ENCODE measurements at places on chromosomes 1 and 21.

DNA sequence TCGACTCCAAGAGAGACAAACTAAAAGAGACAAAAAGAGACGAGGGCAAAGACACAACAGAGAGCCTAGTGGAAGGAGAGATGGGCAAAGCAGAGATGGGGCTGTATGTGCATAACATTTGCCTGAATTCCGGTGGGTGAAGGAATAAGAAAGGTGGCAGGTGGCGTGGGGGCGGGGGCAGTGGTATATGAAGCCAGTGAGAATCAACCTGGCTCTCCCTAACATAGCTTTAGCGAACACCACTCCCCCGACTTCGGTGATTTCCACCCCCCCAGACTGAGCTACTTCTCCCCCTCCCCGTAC lies 1.1 kb downstream of the INKA2 start:
- DNase-seq = no peak

- no peak for DNase-seq
Observed at GRCh38 chr1:48761986-48762385, 14.7 kb downstream of the BEND5 start.

DNA sequence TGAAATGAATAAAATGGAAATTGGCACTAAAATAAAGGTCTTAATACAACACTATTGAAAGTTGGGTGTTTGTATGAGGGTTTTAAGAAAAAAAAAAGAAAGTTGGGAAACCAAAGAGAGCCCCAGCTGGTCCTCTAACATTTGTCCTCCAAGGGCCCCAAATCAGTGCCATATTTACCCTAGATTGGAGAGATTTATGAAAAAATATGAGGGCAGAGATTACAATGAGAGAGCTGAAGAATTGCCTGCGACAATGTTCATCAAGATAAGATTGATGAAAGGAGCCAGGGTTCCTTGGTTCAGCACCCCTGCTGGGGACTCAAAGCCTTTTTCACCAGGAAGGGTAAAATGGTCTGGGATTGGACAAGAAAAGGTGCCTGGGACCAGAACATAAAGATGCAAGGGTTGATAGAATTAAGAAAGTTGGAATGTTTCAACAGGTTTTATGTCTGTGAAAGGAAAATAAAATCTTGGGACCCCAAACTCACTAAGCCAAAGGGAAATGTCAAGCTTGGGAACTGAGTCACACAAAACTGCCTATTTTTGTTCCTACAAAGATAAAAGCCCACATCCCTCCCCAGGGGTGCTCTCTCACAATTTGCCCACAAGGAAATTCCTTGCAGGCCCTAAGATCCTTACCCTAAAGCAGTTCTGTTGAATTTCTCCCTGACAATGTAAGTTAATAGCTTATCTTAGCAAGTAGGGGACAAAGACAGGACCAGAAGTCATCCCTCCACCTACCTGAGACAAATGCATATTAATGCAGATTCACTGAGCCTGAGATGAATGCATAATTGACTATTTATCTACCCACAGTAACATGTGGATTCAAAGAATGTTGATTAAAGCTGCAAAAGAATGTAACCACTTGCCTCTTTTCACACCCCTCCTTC lies 26.8 kb downstream of the CBR1 start:
- no peak for DNase-seq

- DNase-seq = no peak
Observed at GRCh38 chr1:109917768-109918606, 7.3 kb downstream of the CSF1 start.

GRCh38 chr1:176199707-176200106 lies 7.4 kb downstream of the COP1 start:
- DNase-seq = no peak

GRCh38 chr1:116954440-116954839 lies 44.7 kb downstream of the PTGFRN start:
- DNase-seq = no peak

- no peak for DNase-seq
Observed at GRCh38 chr1:189764391-189765320, 713.0 kb downstream of the BRINP3 start.

- no peak for DNase-seq
Observed at GRCh38 chr1:26293911-26294463, 12.4 kb downstream of the UBXN11 start.

GRCh38 chr1:230429067-230429735 lies 3.1 kb upstream of the PGBD5 start:
- DNase-seq = no peak

- peak; percentile 28 for DNase-seq
Observed at GRCh38 chr21:39612233-39613040, at the start of gene B3GALT5. B3GALT5 (plus strand) TSS chr21:39612940; CDS start chr21:39660560, 47,620 bp downstream.

- no peak for DNase-seq
Observed at GRCh38 chr1:25610822-25611630, 5.6 kb upstream of the MAN1C1 start.

GRCh38 chr1:43277116-43277876 lies 7.5 kb downstream of the TMEM125 start:
- no peak for DNase-seq

GRCh38 chr1:225738763-225739162 lies 38.9 kb upstream of the SRP9 start:
- no peak for DNase-seq

DNA sequence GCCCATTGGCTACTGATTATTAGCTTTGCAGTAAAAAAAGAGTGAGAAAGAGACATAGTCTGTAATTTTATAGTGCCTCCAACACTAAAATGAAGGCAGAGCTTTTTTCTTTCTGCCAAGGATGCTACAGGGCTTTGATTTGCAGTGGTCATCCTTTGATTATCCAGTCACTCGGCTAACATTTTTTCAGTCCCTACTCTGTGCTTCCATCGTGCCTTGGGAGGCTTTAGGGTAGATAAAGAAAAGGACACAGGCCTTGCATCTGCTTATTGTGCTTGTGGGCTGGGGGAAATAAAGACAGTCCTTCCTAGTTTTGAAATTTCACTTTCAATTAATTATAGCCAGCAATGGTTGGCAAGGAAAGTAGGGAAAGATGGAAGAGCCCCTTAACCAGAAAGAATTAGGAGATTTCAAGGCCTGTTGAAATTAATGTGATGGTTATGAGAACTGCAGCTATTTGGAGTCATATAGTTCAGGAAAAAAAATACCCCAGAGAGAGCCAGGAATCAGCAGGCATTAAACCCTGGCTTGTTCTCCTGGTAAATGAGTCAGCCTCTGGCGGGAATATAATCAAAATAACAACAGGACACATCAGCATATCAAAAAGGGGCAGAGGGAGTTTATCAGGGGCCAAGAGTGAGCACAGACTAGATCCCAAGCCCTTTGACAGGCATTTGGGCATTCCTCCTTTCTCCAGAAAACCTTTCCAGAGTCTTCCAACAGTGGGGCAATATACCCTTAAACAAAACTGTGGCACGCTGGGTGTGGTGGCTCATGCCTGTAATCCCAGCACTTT lies 27.4 kb downstream of the CACHD1 start:
- DNase-seq = no peak

- DNase-seq = no peak
Observed at GRCh38 chr1:8065369-8065768, 39.3 kb upstream of the ERRFI1 start.

GRCh38 chr1:182149411-182149965 lies 88.0 kb upstream of the ZNF648 start:
- no peak for DNase-seq

DNA sequence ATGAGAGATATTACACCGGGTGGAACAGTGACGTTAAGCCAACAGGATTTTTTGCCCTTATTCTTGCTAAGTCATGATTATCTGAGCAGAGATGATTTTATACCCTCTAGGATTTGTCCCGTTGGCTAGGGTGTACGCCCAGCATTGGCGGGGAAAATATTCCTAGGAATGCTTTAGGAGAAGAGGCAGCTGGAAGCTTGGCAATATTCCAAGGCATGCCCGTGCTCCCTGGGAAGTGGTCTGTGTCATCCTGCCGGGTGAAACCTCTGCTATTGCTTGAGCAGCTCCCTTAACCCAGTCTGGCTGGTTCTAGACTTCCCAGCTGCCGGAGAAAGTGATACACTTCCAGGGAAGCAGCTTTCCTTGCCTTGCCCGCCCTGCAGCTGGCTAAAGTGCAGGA lies 16.2 kb downstream of the CHRNB2 start:
- no peak for DNase-seq

- no peak for DNase-seq
Observed at GRCh38 chr21:14833241-14833640, 231.6 kb downstream of the NRIP1 start.

- no peak for DNase-seq
Observed at GRCh38 chr1:167420510-167420909, 97.8 kb downstream of the CD247 start.

GRCh38 chr1:241171991-241172390 lies 185.0 kb downstream of the RGS7 start:
- no peak for DNase-seq

GRCh38 chr21:44418108-44418875 lies 37.0 kb upstream of the LRRC3 start:
- no peak for DNase-seq

DNA sequence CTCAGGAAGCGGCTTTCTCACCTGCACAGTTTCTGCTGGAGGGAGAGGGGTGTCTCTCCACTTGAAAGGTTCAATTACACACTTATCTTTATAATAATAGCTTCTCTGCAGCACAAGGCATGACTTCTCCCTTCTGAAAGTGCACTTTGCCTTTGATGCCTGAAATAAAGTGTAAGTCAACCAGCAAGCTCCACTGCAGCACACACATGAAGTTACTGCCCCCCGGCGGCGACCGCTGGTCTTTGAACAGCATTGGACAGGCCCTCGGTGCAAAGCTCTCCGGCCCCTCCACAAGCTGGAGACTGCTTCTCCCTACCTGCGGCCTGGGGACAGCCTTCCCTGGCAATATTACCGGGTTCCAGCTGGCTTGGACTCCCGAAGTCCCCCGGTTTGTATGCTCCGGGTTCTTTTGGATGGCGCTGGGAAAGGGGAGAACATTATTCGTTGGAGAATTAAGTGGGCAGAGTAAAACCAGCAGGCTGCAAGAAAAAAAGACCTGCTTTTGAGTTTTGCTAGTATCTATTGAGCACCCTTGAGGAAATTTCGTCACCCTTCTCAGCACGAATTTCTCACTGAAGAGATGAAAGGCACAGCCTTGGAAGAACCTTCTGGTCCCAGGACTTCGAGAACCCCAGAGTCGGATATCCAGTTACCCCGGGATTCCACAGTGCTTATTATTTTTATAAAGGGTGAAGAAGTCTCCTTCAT lies 11.8 kb downstream of the RCAN1 start:
- peak; percentile 84 for DNase-seq

GRCh38 chr1:92399076-92399475 lies 87.6 kb downstream of the GFI1 start:
- no peak for DNase-seq

DNA sequence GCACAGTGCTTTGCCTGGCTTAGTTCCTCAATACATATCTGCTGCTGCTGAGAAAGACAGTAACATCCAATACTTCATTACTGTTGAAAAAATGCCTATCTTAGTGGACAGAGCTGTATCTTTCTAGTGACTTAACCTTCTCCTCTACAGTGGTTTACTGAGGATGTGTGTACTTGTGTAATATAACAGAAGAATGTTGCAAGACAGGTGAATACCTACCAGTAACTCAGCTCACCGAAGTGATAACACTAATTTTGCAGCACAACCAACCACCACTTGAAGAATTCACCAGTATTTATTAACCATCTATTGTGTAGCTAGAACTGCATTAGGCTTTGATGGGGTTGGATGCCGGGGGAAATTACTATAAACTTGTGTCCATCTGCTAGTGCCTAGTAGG lies 16.6 kb upstream of the TNN start:
- no peak for DNase-seq

- no peak for DNase-seq
Observed at GRCh38 chr1:170133766-170134495, 11.8 kb upstream of the NTMT2 start.

DNA sequence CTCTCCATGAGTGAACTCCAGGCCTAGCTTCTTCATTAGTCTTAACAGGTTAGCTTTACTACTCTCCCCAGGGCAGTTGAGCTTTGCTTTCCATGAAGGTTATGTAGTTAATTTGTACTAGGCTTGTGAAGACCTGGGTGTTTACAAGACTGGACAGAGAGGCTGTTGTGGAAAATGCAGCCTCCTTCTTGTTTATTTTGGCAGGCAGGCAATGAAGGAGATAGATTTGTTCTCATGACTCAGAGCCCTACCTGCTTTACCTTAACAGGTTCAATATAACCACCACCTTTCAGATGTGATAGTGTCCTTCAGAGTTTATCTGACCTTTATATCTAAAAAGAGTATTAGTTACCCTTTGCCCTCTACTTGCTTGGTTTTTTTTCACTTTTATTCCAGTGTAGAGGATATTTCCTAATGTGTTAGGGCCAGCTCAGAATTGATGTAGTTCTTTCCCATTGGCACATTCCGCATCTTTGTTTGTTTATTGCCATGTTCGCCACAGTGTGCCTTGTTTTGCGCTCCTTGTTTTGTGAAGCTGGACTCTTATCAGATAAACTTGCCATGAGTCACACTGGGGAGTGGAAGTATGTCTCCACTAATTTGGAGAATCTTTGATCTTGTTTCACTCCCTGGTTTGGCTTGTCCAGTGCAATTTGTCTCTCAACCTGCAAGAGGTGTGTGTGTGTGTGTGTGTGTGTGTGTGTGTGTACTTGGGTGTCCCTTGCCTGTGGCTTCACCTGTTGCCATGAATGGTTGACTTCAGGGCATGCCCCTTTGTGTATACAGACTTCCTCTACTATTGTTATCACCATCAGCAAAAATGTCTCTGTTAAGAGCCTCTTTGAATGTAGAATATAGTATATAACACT lies 87.4 kb upstream of the MACF1 start:
- DNase-seq = no peak

DNA sequence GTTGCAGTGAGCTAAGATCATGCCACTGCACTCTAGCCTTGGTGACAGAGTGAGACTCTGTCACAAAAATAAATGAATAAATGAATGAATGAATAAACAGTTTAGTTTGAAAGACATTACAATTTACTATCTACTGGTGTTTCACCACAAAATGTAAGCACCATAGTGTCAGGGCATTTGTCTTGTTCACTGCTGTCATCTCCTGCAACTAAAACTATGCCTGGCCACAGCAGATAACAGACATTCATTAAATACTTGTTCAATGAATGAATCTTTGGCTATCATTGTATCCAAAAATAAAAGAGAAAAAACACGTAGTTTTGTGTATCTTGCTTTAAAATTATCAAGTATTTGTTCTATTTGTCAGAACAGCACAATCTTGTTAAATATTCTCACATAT lies 32.5 kb downstream of the SASS6 start:
- no peak for DNase-seq

DNA sequence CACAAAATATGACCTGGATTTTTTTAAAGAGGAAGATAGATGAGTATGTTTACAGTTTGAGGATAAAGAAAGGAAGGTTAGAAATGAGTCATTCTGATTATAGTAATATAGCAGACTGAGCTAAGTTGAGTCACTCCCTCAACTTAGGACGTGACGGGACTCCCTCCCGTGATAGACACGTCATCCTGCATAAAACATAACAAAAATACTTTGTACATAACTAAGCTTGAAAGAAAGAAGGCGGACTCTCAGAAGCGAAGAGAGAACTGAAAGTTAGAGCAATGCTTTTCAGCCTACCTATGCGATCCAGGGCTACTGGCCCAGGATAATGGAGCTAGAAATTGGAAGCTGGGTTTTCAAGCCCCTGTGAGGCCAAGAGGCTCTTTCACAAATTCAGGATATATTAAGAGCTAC lies 53.0 kb upstream of the DESI2 start:
- DNase-seq = no peak

All from NCI-H1436 (cell line).